Peyer's patch (tissue), 4 donors: ENCODE measurements at places on chromosomes 7 and 10.

DNA sequence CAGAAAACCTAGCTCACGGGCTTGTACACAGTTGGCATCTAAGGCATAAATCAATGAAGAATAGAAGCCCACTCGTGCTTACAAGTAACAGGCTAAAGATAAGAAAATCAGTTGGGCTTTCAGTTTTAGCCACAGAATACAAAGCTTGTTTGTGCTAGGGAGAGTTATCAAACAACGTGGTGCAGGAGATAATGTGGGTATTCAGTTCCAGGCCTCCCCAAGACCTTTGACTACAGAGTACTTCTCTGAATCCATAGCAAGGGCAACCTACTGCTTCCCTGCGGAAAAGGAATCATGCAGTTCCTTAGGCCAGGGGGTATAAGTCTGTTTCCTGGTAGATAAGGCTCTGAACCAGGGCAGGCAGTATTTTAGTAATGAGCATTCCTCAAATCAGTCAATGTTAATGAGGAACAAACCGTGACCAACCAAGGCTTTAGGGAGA lies 219.5 kb upstream of the CSTF2T start:
- no peak for DNase-seq

DNA sequence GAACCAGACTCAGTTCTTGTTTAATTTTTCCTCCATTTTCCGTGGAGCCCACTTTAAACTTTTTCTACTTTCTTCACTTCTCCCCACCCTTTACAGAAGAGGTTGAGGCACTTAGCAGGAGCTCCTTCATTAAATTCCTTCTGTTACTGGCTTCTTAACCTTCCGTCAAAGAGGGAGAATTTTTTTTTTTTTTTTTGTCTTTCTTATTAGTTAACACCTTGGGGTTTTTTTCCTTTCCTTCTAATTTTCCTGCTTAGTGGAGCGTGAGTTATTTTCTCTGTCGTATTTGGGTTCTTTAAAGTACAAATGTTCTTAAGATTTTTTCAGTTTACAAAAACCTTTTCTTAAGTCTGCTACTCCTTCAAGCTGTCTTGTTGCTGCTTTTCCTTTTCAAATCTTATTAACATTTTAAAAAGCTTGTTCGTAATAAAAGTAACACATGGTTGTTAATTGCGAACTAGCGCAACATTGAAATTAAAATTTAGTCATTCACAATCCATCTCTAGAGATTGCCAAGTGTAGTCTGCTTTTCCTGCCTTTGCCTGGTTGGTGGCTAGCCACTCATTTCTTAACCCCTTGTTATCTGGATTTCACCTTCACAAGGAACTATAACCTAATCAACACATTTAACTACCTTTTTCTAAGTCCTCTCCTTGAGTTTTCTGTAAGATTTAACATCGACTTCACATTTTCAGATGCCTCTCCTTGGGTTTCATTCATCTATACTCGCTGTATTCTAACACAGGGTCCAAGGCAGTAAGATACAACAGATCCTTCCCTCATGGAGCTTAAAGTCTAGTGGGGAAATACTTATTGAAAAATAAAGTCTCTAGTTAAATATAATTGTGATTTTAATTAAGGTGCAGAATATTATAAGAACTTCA lies 2.0 kb downstream of the BMPR1A start:
- no peak for DNase-seq

GRCh38 chr7:130641497-130641896 lies 27.1 kb downstream of the COPG2 start:
- no peak for DNase-seq

DNA sequence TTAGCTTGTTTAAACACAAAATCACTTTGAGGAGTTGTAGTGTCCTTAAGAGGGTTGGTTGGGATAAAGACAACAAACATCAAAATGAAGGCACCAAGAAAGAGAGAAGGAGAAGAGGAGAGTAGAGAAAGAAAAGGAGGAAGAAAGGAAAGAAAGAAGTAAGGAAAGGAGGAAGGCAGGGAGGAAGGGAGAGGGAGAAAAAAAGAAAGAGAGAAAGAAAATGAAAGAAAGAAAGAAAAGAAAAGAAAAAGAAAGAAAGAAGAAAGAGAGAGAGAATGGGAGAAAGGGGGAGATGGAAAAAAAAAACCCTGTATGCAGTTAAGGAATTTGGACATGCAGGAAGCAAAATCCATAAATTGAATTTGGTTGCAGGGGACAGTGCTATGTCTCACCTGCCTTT lies 635.4 kb upstream of the FZD8 start:
- DNase-seq, result no peak

DNA sequence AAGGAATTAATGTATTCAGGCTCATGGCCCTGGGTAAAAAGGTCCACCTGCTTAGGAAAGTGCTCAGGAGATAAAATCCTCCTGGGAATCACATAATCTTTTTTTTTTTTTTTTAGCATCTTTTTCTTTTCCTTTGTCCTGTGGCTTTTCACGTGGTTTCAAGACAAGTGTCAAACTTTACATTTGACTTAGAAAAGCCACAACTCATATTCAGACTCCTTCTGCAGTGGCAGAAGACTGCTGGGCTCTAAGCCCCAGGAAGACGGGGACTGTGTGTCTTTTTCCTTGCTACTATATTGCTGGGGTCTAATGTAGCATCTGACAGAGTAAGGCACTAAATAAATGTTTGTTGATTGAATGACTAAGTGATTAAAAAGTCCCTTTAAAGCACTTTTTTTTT lies 127.5 kb upstream of the ANKRD1 start:
- no peak for DNase-seq

DNA sequence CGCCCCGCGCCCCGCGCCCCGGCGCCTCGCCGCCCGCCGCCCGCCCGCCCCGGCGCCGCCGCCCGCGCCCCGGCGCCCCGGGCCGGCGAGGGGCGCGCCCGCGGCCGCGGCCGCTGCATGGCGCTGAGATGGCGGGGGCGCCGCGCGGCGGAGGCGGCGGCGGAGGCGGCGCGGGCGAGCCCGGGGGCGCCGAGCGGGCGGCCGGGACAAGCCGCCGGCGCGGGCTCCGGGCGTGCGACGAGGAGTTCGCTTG lies 174 bp downstream of the ADCY1 start:
- DNase-seq, result no peak
